Dermis blood vessel endothelial cell (primary cell): ENCODE measurements at places on chromosomes 3 and 15. TPM values are rescaled to one million over a fixed set of nuclear protein-coding genes. Genes with fewer than 3 reads are reported as not detected.
A peak's percentile ranks its signal among the peaks of the same experiment; 100 is the strongest.

The IL1RAP gene
- 3.5 and 6.3 TPM in 2 replicates for total RNA-seq

The CSPG4 gene
- 0.19 and 0.68 TPM in 2 replicates for total RNA-seq

The C15orf62 gene
- total RNA-seq: 1.0 and 2.1 TPM in 2 replicates

The GP9 gene
- not detected in 2 replicates for total RNA-seq

The RTP1 gene
- not detected in 2 replicates for total RNA-seq

The MUSTN1 gene
- total RNA-seq: not detected in 2 replicates

The ACSBG1 gene
- total RNA-seq: not detected in 2 replicates

- DNase-seq: no peak
These were observed 15.1 kb upstream of the RFTN1 start for GRCh38 chr3:16528581-16528993.

- DNase-seq: no peak
These were observed 46.6 kb downstream of the SPRED1 start for GRCh38 chr15:38299216-38299615.

DNA sequence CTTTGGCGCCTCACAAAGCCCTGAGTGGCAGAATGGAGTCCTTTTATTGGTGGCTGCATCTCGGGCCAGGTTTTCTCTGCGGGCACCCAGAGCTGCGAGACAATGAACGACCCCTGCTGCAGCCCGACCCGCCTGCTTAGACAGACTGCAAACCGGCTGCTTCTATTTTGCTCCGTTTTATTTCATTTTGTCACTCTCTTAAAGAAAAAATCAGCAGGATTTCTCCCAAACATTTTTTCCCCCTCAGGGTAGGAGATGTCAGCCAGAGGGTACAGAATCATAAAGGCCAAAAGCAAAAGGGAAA lies 64.8 kb downstream of the OXNAD1 start:
- no peak for DNase-seq

DNA sequence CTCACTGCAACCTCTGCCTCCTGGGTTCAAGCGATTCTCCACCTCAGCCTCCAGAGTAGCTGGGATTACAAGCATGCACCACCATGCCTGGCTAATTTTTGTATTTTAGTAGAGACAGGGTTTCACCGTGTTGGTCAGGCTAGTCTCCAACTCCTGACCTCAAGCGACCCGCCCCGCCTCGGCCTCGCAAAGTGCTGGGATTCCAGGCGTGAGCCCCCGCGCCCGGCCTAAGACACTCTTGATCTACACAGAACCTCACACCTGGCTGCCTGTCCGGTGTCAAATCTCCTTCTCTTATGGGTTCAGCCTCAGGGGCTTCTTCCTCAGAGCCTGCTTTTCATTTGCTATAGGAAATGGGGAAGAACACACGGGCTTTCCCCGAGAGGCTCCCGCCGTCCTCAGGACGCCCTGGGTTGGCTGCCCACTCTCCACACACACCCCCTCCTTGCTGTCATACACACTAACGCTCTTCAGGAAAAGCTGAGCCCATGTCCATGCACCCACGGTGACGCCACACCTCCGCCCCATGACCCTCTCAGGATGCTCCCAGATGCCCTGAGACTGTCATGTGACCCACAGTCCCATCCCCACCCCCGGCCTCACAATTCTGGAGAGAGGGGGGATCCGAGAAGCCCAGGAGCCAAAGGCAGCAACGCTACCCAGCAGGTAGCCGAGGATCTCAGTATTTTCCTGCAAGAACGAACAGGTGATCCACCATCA lies 10.4 kb downstream of the TMEM44 start:
- DNase-seq: no peak

DNA sequence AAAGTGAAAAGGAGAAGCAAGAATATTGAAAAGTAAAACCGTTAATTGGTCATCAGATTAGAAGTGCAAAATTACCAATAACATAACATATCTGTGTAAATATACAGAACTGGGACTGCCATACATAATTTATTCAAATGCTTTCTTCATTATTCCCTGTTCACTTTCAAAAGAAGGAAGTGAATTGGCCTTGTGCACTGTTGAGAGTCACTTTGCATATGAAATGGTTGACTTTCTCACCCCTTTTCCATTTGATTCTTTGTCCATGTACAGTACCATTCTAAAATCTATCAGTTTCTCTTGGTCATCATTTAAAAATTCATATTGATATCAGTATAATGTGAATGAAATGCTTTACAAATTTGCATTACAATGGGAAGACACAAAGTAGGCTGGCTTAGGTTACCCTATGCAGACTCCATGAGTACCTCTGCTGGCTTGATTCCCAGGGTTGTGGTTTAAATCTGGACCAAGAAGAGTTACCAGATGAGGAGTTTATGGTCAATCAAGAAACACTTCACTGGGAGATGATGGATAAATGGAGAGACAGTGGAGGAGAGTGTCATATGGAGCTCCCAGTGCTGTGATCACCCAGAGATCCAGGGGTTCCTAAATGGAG lies 210.9 kb upstream of the TOPAZ1 start:
- no peak for DNase-seq

GRCh38 chr3:155233213-155233612 lies 60.3 kb downstream of the STRIT1 start:
- peak; percentile 8 for DNase-seq

GRCh38 chr3:141153679-141153966 lies 78.0 kb upstream of the PXYLP1 start:
- DNase-seq: no peak

DNA sequence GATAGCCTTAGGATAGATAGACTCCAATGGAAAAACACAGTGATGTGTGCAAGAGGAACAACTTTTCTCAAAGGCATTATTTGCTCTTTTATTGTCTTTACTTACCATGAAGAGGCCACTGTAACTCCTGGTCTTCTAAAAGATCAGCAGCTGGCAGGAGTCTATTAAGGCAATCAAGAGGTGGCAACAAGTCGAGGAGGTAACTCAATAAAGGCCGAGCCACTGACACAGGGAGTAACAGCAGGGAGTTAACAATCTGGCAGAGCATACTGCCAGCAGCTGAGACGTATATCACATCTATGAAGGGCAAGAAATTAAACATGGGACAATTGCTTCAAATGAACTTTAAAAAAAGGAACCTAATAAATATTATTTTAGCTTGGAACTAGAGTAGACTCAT lies 106.2 kb downstream of the HERC1 start:
- no peak for DNase-seq

DNA sequence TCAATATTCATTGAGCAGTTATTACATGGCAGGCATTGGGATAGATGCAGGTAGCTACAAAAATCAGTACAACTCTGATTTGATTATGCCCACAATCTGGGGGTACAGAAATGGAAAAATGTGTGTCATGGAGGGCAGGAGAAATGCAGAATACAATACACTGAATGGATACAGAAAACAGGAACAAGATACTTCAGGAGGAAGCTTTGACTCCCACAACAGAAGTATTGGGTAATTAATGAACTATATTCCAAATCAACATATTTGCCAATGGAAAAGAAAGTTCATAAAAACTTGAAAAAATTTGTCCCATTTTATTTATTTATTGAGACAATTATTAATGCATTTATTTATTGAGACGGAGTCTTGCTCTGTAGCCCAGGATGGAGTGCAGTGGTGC lies 207.0 kb downstream of the SUCLG2 start:
- no peak for DNase-seq

GRCh38 chr3:194561306-194561974 lies 71.8 kb downstream of the TMEM44 start:
- DNase-seq: peak; percentile 88

- DNase-seq: no peak
These were observed 283.0 kb upstream of the PLSCR5 start for GRCh38 chr3:146888176-146888575.

DNA sequence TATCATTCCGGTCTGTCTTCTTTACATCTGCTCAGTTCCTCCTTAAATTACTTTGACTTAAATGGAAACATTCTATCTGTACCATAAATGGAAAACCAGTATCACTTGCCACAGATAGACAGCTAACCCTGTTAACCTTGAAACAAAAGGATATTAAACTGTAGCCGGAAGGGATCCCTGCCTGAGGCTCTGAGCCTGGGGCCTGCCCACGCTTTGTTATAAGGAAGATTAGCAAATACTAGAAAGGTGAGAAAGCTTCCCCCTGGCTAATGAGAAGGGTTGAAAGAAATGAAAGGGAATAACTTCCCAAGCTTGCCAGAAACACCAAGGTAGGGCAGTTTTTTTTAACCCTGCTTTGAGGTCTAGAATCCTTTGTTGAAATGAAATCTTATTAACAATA lies 927.6 kb downstream of the FHIT start:
- DNase-seq: no peak

GRCh38 chr3:111970376-111970775 lies 8.4 kb upstream of the ABHD10 start:
- DNase-seq: no peak

- DNase-seq: no peak
These were observed 58.0 kb downstream of the ABTB1 start for GRCh38 chr3:127730666-127731295.

DNA sequence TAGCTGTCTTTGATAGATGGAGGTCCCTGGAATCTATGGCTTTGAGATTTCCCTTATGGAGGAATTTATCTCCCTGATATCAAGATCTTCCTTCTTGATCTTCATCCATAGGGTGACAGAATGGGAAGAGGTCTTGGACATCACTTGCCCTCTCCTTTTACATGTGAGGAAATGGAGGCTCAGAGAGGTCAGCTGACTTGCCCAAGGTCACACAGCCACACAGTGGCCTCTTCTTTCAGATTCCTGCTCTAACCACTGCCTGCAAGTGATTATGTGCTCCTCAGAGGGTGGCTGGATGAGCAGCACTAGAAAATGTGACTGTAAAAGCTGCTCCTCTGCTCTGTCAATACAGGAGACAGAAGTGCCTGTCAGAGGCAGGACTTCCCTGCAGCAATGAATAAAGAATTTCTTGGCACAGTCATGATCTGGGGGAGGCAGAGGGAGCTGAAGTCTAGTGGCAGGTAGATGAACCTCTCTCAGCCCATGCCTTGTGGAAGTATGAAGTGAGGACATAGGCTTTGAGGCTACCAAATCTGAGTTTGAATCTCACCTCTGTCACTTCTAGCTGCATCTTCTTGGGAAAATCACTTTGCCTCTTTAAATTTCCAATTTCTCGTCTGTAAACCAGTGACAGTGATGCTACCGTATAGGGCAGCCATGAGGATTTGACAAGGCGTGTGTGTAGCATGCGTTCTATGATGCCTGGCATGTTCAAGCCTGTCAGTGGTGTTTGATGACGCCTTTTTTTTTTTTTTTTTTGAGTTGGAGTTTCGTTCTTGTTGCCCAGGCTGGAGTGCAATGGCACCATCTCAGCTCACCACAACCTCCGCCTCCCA lies 12.0 kb downstream of the SSUH2 start:
- DNase-seq: no peak

DNA sequence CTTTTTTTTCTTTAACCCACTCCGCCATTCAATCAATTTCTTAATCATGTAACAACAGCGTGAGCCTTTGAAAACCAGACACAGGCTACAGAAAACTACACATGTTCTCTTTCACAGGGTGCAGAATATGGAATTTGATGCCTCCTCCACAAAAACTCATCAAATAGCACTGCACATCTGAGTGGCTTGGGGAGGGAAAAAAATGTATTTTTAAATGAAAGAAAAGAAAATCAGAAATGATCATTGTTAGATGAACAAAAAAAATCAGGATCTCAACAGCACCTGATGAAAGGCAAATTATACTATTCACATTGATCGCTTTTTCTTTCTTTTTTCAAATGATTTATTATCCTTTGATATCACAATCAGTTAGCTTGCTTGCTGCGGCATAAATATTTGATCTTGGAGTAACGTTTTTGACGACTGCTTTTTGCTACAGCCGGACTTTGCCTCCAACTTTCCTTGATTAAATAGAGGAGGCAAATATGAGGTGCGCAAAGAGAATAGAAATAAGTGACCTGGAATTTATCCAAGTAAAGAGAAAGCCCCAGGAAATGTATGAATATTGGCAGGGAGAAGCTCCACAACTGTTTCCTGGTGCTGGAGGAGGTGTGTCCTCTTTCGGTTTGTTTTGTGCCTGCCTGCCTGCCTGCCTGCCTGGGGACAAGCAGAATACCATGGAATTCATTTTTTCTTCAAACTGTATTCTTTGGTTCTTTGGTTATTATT lies 63.1 kb downstream of the EDEM1 start:
- DNase-seq: no peak
